ENCODE measurements at places on chromosomes 7 and 10.

GRCh38 chr7:50762337-50762736 is 20.4 kb downstream of the GRB10 start:
- no peak for DNase-seq

- no peak for DNase-seq
Measured at GRCh38 chr10:5694573-5694972, 9.9 kb downstream of the TASOR2 start.

DNA sequence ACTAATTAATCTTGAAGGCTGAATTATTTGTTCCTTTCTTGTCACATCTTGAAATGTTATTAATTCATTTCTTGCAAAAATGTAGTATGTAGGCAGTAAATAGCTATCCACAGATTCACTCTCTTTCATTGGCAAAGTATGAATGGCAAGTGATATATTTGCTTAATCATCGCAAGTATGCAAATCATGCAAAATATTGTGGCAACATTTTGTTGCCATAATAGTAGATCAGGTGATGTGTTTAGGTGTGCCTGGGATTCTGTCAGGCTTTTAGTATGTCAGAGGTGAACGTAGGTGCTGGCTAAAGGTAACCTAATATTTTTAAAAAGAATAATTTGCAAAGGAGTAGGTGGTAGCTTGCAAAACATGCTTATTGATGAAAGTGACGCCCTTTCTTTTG is 5.9 kb downstream of the MAP3K8 start:
- DNase-seq: no peak

DNA sequence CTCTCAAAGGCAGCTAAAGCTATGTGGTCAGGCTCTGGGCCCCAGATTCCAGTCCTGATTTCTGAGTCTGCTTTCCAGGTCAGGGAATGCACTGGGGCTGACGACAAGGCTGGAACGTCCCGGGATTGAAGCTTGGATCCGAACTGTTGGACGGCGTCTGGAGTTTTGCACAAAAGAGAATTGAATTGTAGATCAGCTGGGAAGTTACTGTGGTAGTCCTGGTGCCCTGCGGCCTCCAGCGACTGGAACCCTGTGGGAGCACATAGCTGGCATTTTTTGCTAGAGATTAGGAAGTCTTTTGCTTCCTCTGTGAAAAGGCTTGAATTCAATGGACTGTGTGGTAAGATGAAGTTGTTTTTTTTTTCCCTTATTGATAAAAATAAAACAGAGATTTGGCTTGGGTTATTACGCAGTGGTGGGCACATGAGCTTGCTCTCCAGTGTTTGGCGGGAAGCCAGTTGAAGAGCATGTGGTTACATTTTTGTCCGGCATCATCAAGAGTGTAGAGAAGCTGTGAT is at the start of gene HK1:
TSS of gene HK1 (plus strand) at position 51 of the 518 bp plus-strand sequence.
- DNase-seq: no peak

Measured in sigmoid colon (tissue), 7 donors.